ENCODE measurements at places on chromosomes 7 and 10.

DNA sequence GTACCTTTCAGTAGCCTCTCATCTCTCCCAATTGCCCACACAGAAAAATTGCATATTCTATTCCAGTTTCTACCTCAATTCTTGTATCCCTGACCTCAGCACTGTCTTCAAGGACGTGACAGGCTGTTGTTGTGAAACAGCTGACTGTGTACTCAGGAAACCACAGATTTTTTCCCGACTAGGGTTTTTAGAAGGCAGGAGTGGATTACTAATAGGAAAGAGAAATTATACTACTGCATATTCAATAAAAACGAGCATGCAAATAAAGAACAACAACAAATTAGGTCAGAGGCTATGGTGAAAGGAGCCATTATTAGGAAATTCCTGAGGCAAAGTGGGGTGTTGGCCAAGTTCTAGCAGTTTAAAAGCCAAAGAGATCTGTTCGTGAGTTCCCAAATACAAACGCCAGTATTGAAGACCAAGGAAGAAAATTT lies 93.4 kb downstream of the DOCK4 start:
- DNase-seq: peak; percentile 15

DNA sequence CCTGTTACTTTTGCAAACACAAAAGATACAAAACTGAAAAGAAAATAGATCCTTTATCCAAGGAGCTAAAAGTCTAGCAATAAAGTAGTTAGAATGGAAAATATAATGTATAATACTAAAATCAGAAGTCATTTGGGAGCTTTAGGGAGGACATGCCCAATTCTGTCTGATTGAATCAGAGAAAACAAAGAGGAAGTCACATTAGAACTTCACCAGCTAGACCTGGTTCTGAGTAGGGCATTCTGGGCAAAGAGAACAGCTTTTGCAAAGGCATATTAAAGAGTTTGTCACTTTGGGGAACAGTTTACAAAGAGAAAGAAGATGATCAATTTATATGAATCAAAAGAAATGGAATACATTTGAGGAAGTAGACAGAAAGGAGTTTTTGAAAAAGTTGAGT lies 107.0 kb upstream of the PRSS1 start:
- DNase-seq: no peak

DNA sequence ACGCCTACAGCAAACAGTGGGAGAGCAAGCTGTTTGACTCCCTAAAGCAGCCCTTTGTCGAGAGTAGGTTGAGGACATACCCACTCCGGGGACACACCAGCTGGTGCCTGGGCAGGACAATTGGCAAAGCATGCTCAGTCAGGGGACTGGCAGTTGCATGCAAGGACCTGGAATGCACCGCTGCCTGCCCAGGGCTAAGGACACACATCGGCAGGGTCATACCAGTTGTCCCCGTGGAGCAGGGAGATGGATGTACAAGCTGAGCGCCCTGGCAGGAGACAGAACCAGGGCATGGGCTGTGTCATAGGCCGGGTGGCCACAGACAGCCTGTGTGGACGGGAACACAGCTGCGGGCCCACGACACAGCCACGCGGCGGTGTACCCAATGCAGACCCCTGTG lies 18.3 kb upstream of the ELN start:
- no peak for DNase-seq

GRCh38 chr10:35306852-35307251 lies 29.5 kb upstream of the CCNY start:
- no peak for DNase-seq

GRCh38 chr7:5525271-5526099 lies 101.9 kb upstream of the TNRC18 start:
- no peak for DNase-seq

DNA sequence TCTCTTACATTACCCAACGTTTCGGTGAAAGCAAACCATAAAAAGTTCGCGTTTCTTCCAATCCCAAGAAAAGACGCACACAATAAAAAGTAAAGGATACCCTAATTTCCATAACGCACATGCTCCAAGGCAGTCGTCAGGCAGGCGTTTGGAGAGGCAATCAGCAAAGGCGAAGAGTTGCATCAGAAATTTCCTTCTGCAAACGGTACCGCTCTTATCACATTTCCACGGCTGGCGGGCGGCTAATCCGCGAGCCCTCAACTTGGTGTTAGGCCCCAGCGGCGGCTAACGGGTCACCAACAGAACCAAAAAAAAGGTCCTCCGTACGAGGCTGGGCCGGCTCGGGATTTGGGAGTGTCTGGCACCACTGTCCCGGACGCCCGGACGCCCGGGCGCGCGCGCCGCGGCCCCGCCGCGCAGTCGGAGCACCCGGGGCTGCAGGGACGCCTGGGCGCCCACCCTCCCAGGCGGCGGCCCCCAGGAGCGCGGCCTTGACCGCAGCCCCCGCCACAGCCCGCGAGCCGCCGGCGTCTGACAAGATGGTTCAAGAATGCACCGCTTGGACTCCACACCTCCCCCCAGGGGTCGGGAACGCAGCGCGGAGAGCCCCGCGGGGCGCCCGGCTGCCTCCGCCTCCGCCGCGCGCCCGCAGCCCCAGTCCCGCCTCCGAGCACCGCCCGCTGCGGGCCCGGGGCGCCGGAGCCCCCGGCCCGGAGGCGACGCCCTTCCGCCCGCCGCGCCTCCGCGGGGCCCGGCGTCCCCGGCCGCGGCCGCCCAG lies 9.8 kb upstream of the GRB10 start:
- DNase-seq: peak; percentile 15

GRCh38 chr10:96637709-96638108 lies 50.9 kb upstream of the TM9SF3 start:
- DNase-seq: no peak

DNA sequence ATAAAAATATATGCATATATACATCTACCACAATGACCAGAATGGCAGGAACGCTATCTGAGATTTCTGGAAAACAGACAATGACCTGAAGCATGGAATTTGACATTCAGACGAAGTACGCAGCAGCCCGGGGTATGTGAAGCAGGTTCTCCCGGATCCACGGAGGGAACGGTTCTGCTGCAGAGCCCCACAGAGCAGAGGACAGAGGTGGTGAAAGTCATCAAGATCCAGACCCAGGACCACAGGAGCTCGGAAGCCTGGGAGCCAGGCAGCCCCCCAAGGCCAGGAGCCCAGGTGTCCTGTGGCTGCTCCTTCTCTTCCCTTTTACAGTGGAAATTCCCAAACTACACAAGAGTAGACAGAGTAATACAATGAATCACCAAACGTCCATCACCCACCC lies 42.1 kb upstream of the DNAAF5 start:
- DNase-seq: no peak

- DNase-seq: no peak
Observed at GRCh38 chr10:13180788-13181187, 19.4 kb downstream of the MCM10 start.

- no peak for DNase-seq
Observed at GRCh38 chr7:408751-409311, 110.8 kb downstream of the PDGFA start.
